Lung (tissue), 17 donors: ENCODE measurements at places on chromosomes 11 and 22. TPM values are rescaled to one million over a fixed set of nuclear protein-coding genes. Genes with fewer than 3 reads are reported as not detected.

RTN4RL2 gene
- total RNA-seq, result 4.8 TPM

TPBGL gene
- 0.11 TPM for total RNA-seq

SLC15A3 gene
- 106 TPM for total RNA-seq

DNA sequence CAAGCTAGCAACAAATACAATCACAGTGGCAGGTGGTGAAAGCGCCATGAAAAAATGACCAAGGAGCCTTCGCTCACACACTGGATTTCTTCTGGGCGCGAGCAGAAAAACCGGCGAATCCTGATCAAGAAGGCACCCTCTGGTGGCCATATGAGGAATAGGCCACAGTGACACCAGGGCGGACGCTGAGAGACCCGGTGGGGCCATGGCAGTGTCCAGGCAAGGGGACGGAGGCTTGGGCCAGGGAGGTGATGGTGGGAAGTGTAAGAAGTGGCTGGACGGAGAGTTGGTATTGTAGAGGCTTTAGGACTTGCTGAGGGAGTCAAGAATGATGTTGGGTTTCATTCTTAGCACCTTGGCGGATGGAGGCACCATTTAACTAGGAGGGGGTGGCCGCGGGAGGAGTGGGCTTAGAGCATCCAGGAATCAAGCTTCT lies 16.9 kb upstream of the RAC2 start:
- H3K4me1 ChIP-seq, result no peaks in the 10 kb centered on the region
- H3K27ac ChIP-seq, result no peak overlapping the region
- H3K36me3 ChIP-seq, result no peaks in the 10 kb centered on the region
- DNase-seq, result peak; percentile 49
- H3K27me3 ChIP-seq, result peaks cover 25% of the 10 kb centered on the region

DNA sequence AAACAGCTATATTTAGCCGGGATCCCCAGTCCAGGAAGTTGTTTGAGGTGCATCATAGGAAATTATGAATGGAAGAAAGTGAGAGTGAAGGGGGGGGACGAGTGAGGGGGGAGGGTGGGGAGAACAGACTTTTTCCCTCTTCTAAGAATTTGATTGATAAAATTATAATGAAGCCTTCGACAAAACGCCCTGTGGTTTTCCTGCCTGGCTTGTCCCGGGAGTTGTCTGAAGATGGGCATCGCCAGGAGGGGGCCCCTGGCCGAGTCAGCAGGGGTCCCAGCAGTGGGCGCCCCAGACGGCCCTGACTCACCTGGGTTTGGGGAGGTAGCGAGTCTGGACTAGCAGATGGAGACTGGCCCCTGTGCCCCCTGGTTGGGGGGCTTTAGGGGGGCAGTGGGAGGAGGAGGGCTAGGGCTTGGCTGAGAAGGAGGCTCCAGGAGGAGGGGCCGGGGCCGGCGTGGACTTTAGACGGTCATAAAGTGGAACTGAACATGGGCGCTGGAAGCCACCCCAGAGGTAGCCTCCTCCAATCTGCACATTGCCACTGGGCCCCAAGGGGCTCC lies 336 bp upstream of the LIF start:
- H3K4me3 ChIP-seq, result no peak overlapping the region
- peaks cover 2% of the 10 kb centered on the region for H3K4me1 ChIP-seq
- H3K27ac ChIP-seq, result no peak overlapping the region
- no peaks in the 10 kb centered on the region for H3K36me3 ChIP-seq

DNA sequence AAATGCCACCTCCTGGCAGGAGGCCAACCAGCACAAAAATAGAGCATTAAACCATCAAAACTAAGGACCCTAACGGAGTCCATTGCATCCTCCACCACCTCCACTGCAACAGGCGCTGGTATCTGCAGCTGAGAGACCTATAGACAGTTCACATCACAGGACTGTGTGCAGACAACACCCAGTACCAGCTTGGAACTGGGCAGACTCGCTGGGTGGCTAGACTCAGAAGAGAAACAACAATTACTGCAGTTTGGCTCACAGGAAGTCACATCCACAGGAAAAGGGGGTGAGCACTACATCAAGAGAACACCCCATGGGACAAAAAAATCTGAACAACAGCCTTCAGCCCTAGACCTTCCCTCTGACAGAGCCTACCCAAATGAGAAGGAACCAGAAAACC lies 11.6 kb upstream of the TMEM45B start:
- no peak overlapping the region for H3K27ac ChIP-seq
- no peaks in the 10 kb centered on the region for H3K4me1 ChIP-seq
- no peak for DNase-seq
- H3K27me3 ChIP-seq, result no peaks in the 10 kb centered on the region
- H3K4me3 ChIP-seq, result no peak overlapping the region

- H3K4me3 ChIP-seq, result no peak overlapping the region
- DNase-seq, result no peak
- no peaks in the 10 kb centered on the region for H3K27me3 ChIP-seq
Measured at GRCh38 chr22:22584722-22585121, 25.7 kb upstream of the PRAME start.

GRCh38 chr11:115423728-115424459 lies 80.3 kb downstream of the CADM1 start:
- H3K4me1 ChIP-seq, result peaks cover 15% of the 10 kb centered on the region
- no peaks in the 10 kb centered on the region for H3K36me3 ChIP-seq
- DNase-seq, result no peak
- no peaks in the 10 kb centered on the region for H3K27me3 ChIP-seq

GRCh38 chr11:110472858-110473257 lies 43.1 kb downstream of the FDX1 start:
- peaks cover 2% of the 10 kb centered on the region for H3K4me1 ChIP-seq
- H3K4me3 ChIP-seq, result no peak overlapping the region
- H3K36me3 ChIP-seq, result no peaks in the 10 kb centered on the region

DNA sequence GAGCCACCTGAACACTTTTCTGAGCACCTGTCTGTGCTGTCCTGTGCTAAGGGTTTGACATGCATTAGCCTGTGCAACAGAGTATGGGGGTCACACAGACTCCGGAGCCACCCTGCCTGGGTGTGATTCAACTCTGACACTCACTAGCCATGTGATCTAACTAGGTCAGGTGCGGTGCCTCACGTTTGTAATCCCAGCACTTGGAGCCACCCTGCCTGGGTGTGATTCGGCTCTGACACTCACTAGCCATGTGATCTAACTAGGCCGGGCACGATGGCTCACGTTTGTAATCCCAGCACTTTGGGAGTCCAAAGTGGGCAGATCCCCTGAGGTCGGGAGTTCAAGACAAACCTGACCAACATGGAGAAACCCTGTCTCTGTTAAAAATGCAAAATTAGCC lies 11.4 kb downstream of the UBE2L6 start:
- H3K36me3 ChIP-seq, result peaks cover 17% of the 10 kb centered on the region
- no peak for DNase-seq
- H3K27ac ChIP-seq, result no peak overlapping the region
- no peaks in the 10 kb centered on the region for H3K27me3 ChIP-seq
- no peaks in the 10 kb centered on the region for H3K4me1 ChIP-seq

DNA sequence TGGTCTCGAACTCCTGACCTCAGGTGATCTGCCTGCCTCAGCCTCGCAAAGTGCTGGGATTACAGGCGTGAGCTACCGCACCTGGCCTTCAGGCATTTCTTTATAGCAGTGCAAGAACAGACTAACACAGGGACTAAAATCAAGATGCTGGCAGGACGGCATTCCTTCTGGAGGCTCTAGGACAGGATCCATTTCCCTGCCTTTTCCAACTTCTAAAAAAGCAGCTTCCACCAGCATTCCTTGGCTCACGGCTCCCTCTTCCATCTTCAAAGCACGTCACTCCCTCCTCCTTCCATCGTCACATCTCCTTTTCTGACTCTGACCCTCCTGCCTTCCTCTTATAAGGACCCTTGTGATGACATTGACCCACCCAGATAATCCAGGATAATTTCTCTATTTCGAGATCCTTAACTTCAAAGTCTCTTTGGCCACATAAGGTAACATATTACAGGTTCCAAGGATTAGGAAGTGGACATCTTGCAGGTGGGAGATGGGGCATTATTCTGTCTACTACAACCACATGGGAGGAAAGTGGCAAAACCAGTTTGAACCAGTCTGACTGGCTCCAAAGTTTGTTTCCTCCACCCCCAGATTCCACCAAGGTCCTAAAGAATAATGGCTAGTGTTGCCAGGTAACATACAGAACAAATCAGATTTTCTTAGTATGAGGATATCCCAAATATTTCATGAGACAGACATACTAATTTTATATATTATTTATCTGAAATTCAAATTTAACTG lies 172.5 kb downstream of the MN1 start:
- H3K36me3 ChIP-seq, result no peaks in the 10 kb centered on the region
- H3K4me1 ChIP-seq, result no peaks in the 10 kb centered on the region
- no peak overlapping the region for H3K4me3 ChIP-seq
- DNase-seq, result no peak

DNA sequence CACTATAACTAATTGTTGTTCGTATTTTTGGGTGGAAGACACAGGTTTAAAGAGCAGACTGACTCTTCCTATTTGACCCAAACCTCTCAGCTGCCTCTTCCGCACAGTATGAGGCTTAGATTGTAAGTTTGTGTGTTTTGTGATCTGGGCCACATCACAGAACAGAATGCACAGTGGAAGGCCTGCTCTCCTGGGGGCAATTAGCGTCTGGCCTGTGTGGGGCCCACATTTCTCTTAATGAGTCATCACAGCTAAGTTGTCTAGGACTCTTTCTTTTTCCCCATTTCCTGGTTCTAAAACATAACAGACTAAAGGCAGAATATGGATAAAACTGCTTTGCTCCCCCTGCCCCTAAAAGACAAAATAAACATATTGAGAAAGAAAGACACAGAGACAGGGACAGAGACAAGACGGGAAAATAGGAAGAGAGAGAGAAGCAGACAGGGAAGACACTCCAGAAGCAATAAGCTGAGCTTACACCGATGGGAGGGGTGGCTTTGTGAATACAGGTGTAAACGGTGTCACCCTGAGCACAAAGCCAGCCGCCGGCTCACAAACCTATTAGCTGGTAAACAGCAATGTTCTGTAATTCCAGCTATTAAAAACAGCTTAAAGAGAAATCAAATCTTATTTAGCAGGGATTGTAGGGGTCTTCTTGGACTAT lies 127.4 kb upstream of the OPCML start:
- no peaks in the 10 kb centered on the region for H3K4me1 ChIP-seq
- peaks cover 10% of the 10 kb centered on the region for H3K27me3 ChIP-seq
- no peak for DNase-seq
- no peak overlapping the region for H3K27ac ChIP-seq

DNA sequence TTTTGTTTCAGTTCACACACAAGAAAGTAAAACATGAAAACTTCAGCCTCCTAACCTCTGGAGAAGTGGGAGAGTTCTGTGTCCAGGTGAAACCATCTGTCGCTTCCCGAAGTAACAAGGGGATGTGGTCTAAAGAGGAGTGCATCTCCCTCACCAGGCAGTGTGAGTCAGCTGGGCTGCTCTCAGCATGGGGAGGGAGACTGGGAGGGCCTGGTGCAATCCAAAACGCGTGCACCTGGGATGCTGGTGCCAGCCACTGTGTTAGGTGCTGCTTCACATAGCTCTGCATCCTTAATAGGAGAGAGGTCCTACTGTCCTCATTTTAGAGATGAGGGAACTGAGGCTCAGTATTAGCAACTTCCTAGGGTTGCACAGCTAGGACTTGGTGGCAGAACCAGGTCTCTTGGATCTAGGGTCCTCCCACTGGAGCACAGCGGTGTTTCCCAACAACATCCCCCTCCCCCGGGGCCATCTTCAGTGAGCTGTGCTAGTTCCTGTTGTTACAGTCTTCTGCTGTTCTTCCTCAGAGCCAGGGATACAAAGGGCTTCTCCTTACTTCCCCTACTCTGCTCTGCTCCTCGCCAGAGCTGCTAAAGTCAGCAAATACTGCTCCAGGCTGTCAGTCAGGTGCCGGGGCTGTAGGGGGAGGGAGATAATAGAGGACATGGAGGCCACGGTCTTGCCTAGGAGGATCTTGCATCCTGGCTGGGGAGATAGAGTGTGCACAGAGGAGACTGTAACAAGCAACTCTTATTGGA lies 8.0 kb downstream of the IL10RA start:
- H3K36me3 ChIP-seq, result no peaks in the 10 kb centered on the region
- H3K27me3 ChIP-seq, result no peaks in the 10 kb centered on the region
- H3K27ac ChIP-seq, result no peak overlapping the region
- no peaks in the 10 kb centered on the region for H3K4me1 ChIP-seq

GRCh38 chr11:106302416-106302815 lies 225.0 kb downstream of the AASDHPPT start:
- H3K27ac ChIP-seq, result no peak overlapping the region
- no peaks in the 10 kb centered on the region for H3K27me3 ChIP-seq
- no peak for DNase-seq
- no peaks in the 10 kb centered on the region for H3K36me3 ChIP-seq
- no peak overlapping the region for H3K4me3 ChIP-seq
- no peaks in the 10 kb centered on the region for H3K4me1 ChIP-seq

GRCh38 chr22:36336246-36337182 lies 51.3 kb downstream of the MYH9 start:
- no peaks in the 10 kb centered on the region for H3K27me3 ChIP-seq
- H3K4me1 ChIP-seq, result peaks cover 51% of the 10 kb centered on the region
- H3K4me3 ChIP-seq, result no peak overlapping the region
- DNase-seq, result no peak
